ENCODE measurements at places on chromosomes 3 and 15.

GRCh38 chr3:65033576-65033975 is 345.8 kb upstream of the ADAMTS9 start:
- no peak for DNase-seq

DNA sequence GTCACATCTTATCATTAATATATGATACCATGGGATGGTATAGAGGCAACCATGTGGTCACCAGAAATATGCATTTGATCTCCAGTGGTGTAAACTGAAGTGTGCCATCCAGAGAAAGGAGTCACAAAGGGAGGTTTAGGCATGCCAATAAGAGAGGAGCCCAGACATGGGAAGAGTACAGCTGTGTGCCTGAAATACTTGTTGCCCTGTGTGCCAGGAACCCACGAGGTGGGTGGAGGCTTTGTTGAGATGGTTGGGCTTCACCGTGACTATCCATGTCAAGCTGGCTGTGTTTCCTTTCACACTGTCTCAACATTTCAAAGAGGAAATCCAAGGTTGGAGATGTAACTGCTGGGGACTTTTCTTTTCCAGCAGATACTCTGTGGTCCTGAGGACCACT is 43.5 kb downstream of the CACNA2D3 start:
- DNase-seq = no peak

DNA sequence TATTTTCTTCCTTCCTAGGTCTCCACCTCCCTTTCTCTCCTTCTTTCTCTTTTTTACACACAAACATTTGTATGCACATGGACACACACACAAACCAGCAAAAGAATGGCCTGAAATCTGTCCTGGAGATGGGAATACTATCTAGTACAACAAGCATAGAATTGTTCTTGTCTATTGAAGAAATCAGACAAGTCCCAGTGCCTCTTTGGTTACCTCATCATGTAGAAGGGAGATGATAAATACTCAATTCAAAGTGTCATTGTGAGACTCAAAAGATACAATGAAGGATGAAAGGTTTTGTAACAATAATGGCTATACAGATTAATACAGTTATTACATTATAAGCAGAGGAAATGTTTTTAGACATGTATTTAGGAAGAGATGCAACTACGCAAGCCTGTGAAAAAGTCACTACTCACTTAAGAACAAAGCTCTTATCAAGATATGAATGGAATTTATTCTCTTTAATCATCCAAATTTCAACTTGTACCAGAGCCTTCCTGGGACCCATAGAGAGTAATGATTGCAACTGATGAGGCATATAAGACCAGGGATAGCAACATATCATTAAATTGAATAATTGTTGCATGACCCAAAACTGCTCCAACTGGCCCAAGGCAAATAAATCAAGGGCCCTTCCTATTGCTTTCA is 43.2 kb downstream of the P3H2 start:
- DNase-seq = no peak

GRCh38 chr3:98513091-98513511 is 9.6 kb downstream of the CLDND1 start:
- DNase-seq = no peak

Data from activated CD4-positive, alpha-beta T cell treated with anti-CD3 and anti-CD28 coated beads, Interleukin-2, amount 50 U/mL, for 1 hour (primary cell).